ENCODE measurements at places on chromosomes 12 and 14. TPM values are rescaled to one million over a fixed set of nuclear protein-coding genes. Genes with fewer than 3 reads are reported as not detected.

Gene PMEL
- total RNA-seq, result 12.6 TPM

Gene SLC25A47
- total RNA-seq, result not detected

GRCh38 chr12:94633401-94633800, 17.0 kb downstream of the TMCC3 start:
- no peak for DNase-seq

DNA sequence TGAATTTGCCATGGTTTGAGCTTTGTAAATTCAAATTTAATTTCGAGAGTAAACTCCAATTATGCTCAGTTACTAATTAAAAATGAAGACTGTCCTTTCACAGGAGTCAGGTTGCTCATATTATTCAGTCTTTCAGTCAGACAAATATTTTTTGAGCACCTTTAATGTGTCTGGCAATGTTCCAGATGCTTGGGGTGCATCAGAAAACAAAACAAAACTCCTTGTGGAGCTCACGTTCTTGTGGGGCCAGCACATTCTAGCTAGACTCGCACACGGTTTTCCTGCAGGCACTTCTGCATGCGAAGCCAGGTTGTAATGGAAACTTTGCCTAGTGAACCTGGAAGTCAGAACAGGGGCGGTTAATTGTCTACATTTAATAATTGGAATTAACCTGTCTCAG, 64.0 kb upstream of the ATF1 start:
- no peak for DNase-seq

DNA sequence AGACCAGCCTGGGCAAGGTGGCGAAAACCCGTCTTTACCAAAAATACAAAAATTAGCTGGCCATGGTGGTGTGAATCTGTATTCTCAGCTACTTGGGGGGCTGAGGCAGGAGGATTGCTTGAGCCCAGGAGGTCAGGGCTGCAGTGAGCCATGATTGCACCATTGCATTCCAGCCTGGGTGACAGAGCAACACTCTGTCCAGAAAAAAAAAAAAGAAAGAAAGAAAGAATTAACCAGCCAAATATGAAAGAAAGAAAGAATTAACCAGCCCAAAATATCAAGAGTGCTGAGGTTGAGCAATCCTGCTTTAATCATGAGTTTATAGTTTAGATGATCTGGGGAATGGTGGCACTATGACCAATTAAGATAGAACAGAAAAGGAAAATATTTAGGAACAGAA, 3.5 kb upstream of the ACTN1 start:
- no peak for DNase-seq

- no peak for DNase-seq
These were observed 433.9 kb downstream of the PCNX1 start for GRCh38 chr14:71341156-71341555.

DNA sequence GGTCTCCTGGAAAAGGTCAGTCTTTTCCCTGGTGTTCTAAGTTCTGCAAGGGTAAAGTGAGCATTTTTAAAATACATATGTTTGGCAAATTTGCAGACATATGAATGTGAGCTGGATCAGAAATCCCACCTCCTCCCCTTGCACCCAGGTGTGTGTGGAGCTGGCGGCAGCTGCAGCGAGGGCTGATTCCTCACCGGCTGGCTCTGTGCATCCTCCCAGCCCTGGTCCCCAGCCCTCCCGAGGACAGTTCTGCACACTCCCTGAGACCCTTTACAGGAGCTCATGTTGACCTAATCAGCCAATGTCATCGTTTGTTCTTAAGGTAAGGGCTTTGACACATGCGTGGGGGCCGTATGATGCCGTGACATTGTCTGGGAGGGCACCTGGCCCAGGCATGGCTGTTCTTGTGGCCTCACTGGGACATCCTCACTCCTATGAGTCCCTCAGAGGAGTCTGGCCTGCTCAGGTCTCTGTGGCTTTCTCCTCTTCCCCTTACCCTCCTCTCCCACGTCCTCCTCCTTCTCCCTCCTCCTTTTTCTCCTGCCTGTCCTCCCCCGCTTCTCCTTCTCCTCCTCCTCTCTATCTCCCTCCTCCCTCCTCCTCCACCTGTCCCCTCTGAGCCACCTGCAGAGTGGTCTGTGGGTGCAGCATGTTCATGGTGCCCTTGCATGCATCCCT, 289.2 kb upstream of the SFSWAP start:
- DNase-seq, result no peak

DNA sequence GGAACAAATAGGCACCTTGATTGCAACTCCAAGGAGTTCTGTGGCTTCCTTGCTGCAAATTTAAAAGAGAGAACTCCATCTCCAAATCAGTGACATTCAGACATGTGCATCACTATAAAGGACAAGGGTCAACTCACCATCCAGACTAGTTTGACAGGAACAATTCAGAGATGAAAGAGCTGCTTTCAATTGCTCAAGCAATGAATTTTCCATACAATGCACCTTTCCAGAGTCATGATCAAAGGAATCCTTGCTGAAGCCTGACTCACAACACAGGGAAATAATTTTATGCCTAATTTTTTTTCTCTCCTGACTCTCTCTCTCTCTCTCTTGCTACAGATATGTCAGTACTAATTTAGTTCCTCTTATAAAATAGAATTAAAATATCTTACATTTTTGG, 380.5 kb upstream of the GARIN6 start:
- no peak for DNase-seq

GRCh38 chr14:54776361-54777001, 126.1 kb downstream of the GCH1 start:
- peak; percentile 40 for DNase-seq

GRCh38 chr12:81337886-81338285, 260.0 kb downstream of the ACSS3 start:
- no peak for DNase-seq

GRCh38 chr14:65117769-65118745, 15.7 kb upstream of the MAX start:
- DNase-seq, result no peak

Gene NEUROD4
- not detected for total RNA-seq

Gene HDAC7
- 106 TPM for total RNA-seq

GRCh38 chr12:48881686-48882314, 16.1 kb upstream of the RND1 start:
- no peak for DNase-seq

- no peak for DNase-seq
These were observed 1037.1 kb downstream of the GALC start for GRCh38 chr14:86955771-86956354.

DNA sequence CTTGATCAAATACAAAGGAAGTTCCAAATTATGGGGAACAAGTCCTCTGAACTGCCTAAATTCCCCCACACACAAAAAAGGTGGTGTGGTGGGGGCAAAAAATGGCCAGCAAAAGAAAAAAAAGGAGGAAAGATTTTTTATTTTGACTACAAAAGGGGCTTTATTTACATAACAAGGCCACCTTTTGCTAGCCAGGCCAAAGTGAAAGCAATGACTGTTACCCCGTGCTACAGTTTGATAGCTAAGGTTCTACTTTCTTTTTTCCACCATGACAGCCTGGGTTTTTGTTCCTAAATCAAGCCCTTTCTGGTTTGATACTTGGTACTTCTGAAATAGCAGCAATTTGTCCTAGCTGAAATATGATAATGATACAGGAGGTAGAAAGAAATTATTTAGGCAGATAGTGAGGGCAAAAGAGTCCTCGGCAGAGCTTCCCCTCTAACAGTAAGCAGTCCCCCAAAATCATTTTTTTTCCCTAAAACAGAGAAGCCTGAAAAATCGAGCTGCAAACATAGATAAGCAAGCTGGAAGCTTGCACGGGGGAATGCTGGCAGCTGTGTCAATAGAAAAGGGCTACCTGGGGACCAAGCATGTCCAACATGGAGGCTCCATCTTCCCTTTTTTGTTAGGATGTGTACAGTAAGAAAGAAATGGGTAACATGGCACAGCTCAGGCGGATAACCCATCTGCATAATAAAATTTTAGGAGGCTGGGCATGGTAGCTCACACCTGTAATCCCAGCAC, 8.9 kb upstream of the B4GALNT1 start:
- DNase-seq, result no peak

DNA sequence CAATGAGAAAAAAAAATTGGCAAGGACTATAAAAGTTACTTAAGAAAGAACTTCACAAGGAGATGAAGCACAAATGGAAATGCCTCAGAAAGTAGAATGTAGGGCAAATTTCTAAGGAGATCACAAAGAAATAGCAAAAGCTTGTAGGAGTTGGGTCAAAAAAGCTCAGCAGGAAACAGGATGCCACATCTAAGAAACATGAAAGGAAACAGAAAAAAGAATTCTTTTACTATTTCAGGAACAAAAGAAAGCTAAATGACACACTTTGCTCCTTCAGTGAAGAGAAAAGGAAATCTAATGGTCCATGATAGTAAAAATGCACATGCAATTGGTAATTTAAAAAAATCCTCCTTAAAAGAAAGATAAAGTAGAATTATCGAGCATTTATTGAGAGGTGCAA, 452.1 kb upstream of the GARIN6 start:
- DNase-seq, result no peak

- no peak for DNase-seq
These were observed 81.0 kb upstream of the FZD10 start for GRCh38 chr12:130081117-130081805.

Gene CLEC7A
- total RNA-seq, result 6.1 TPM

DNA sequence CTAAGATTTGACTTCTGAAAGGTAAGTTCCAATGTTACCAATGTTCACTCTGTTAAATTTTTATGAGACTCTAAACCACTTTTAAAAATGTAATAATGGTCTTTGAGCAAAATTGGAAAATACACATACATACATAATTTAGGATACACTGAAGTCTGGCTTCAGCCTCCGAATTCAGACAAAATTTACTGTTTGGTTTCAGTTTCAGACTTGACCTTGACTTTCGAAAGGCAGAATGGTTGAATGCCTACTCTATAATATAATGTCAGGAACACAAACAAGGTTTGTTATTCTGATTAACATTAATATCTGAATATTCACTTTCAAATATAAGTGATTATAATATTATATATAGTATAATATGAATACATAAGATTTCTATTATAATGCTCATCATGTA, 74.1 kb upstream of the KRAS start:
- DNase-seq, result no peak

Gene VWF
- total RNA-seq, result 0.88 TPM

- no peak for DNase-seq
These were observed 18.2 kb upstream of the PPFIBP1 start for GRCh38 chr12:27505761-27506160.

GRCh38 chr12:80195074-80195726, 95.9 kb downstream of the OTOGL start:
- DNase-seq, result peak; percentile 17

Gene GPR84
- total RNA-seq, result not detected

Gene RFLNA
- not detected for total RNA-seq

Gene KRT74
- total RNA-seq, result not detected

DNA sequence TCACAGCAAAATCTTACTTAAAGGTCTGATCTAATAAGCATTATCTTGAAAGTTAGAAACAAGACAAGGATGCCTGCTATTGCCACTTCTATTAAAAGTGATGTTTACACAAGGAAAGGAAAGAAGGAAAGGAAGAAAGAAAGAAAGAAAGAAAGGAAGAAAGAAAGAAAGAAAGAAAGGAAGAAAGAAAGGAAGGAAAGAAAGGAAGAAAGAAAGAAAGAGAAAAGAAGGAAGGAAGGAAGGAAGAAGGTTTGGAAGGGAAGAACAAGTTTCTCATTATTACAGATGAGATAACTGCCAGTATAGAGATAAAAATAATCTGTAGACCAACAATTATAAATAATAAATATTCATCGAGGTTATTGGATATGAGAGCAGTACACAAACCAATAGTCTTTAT, 35.8 kb upstream of the KCNA1 start:
- DNase-seq, result no peak

- no peak for DNase-seq
These were observed 156.8 kb downstream of the PDE3A start for GRCh38 chr12:20525064-20525610.

- no peak for DNase-seq
These were observed 1.7 kb upstream of the CFAP251 start for GRCh38 chr12:121916719-121917118.

DNA sequence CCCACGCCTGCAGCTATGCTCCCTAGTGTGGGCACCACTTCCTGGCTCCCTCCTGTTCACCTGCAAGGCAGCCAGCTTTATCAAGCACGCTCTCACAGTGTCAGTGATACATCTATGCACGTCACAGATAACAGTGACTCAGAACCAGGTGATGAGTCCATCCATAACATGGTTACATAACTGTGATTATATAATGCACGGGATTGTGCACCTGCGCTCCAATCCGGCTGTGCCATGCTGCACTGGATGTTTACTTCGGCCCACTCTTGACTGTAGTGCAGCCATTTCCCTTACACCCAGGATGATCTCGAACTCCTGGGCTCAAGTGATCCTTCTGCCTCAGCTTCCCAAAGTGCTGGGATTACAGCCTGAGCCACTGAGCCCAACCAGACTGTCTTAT, 38.4 kb upstream of the CEP83 start:
- no peak for DNase-seq

Gene FKBP11
- total RNA-seq, result 23.5 TPM

- DNase-seq, result no peak
These were observed 28.0 kb downstream of the CEP290 start for GRCh38 chr12:88113871-88114270.

GRCh38 chr12:103043531-103044486, 86.3 kb downstream of the ASCL1 start:
- DNase-seq, result no peak

GRCh38 chr12:46233423-46233822, 35.4 kb downstream of the SLC38A1 start:
- DNase-seq, result no peak

DNA sequence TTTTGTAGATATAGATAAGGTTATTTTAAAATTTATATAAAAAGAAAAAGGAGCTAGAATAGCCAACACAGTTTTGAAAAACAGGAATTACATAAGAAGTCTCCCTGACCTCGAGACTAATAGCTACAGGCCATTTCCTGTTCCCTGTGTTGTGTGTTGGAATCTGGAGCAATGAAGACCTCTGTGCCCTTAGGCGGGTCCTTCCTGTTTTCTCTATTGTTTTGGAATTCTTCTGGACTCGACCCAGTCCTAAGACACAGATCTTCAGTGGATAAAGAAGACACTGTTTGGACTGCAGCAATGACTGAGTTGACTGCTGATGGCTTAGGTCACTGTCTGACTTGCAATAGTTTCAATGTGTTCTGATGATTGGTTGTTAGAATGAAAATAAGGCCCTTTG, 26.2 kb downstream of the SNRPF start:
- DNase-seq, result no peak

- DNase-seq, result no peak
These were observed 511.7 kb upstream of the SEL1L start for GRCh38 chr14:82045339-82045738.

Gene IAPP
- total RNA-seq, result not detected

- no peak for DNase-seq
These were observed 96.9 kb downstream of the HELB start for GRCh38 chr12:66398931-66399910.

DNA sequence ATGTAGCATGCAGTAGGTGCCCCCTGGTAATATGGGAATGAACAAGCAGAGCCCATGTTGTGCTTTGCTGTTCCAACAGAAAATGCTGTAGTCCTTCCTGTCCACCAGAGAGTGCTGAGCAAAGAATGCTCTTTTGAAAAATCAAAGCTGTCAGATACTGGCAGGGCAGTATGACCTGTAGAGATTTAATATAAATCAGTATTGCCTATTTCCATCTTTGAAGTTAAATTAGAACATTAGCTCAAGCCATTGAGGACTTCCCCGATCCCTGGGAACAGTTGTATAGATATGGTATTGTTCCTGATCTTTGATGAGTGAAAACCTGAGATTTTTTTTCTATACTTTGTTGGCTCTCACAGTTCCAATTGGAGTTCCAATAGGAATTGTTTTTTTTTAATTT, 13.0 kb downstream of the TTC8 start:
- DNase-seq, result no peak

Gene RPS6KL1
- 3.4 TPM for total RNA-seq

Gene SLC39A2
- 0.68 TPM for total RNA-seq

GRCh38 chr12:6071589-6071988, 52.9 kb downstream of the VWF start:
- DNase-seq, result no peak
